ENCODE measurements at places on chromosomes 1 and 21.

- peak; percentile 22 for DNase-seq
These were observed 731 bp downstream of the TRIM11 start for GRCh38 chr1:228405979-228406228.

DNA sequence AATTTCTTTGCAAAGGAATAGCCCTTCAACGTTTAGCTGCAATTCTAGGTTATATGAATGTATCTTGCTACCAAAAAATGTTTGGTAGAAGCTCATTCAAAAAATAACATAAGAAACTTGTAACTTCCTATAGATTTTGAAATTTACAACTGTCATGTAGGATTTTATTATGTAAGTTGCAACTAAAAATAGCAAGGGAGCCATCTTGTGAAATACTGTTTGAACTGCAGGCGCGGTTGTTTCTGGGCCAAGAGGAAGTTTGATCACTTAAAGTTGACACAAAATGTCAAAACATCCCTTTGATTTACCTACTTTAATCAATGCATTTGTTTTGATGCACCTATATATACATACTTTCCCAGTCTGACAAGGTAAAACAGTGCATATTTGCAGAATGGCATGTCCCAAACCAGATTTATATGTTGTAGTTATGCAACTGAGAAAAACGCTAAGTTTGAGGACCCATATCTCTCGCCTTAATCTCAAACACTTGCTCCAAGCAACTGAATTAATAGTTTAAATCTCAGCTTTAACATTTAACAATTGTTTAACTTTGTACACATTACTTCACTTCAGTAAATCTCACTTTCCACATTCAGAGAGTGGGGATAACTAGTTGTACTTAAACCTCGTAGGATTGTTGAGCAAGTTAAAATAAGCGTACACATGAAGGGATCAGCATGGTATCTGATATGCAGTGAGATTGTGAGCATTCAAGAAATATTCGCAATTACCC is 63.9 kb downstream of the KCNK2 start:
- DNase-seq: peak; percentile 5

DNA sequence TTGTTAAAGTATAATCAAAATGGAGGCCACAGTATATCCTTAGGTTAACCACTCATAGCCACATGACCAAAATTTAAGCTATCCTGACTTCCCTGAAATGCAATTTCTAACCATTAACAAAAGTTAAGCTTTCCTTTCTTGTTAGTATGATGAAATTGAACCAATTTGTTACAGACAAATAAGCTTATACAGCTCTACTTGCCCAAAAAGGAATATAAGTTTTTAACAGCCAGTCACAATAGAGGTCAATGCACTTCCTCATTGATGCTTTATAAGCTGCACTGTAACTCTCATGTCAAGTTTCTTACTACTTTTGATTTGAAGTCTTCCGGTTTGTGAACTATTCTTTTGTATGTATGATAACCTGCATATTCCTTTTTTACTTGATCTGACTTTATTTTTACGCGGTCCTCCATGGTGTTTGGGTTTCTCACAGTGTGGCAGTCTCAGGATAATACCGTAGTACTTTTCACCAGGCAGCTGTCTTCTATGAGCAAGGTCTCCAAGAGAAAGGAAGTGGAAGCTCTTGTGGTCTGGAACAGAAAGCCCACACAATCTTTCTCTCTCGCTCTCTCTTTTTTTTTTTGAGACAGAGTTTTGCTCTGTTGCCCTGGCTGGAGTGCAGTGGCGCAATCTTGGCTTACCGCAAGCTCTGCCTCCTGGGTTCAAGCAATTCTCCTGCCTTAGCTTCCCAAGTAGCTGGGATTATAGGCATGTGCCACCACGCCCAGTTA is 331.6 kb downstream of the SRGAP2C start:
- DNase-seq: peak; percentile 26

DNA sequence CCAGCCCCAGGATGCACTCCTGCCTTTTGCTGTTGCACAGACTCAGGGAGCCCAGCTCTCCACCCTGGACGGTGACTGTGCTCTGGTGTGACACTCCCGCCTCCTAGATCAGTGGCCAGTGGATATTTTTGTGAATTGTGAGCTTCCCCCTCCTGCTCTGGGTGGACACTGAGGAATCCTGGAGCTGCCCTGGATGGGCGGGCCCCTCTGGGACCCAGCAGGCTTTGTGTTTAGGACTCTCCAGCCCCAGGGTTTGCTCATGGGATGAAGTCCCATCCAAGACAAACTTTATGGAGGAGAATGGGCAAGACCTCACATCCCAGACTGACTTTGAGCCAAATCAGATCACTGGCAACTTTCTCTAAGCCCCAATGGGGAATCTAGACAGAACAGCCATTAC is 16.1 kb downstream of the SLC6A9 start:
- no peak for DNase-seq

DNA sequence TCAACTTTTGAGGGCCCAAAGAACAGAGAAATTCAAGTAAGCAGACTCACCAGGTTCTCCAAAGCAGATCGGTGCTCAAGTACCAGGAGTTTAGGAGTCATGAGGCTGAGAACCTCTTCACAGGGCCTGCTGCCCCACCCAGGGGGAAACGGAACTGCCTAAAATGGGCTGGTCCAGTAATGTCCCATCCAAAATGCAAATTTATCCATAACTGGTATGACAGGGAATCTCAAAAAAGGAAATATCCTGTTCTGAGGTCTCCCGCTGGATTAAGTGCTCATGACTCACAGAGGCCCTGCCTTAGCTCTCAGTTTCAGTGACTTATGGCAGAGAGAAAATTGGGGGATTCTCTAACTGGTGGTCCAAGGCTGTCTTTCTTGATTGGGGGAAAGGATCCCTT is 9.3 kb downstream of the SPRR2G start:
- DNase-seq: no peak

GRCh38 chr1:3148171-3148570 is 79.2 kb downstream of the PRDM16 start:
- DNase-seq: no peak

- no peak for DNase-seq
These were observed 41.3 kb upstream of the TNFSF4 start for GRCh38 chr1:173248247-173248940.

DNA sequence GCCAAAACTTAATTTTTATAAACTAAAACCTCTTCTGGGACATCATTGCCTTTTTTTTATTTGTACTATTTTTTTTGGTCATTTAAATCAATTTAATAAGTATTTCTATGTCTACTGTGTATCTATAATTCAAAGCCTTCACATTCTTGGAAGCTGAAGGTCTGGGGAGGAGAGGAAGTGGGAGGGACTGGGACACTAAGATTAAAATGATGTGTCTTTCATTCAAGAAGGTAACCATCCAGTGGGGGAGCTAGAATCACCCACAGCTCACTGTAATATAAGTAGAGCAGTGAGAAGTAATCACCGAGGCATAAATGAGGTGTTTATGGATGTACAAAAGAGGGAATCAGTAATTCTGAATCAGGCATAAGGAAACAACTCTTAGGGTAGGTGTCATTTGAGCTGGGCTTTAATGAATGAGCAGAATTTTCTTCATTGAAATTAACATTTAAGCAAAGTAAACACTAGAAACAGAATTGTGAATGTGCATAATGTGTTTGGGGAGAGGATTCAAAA is 52.8 kb downstream of the PTGER3 start:
- no peak for DNase-seq

DNA sequence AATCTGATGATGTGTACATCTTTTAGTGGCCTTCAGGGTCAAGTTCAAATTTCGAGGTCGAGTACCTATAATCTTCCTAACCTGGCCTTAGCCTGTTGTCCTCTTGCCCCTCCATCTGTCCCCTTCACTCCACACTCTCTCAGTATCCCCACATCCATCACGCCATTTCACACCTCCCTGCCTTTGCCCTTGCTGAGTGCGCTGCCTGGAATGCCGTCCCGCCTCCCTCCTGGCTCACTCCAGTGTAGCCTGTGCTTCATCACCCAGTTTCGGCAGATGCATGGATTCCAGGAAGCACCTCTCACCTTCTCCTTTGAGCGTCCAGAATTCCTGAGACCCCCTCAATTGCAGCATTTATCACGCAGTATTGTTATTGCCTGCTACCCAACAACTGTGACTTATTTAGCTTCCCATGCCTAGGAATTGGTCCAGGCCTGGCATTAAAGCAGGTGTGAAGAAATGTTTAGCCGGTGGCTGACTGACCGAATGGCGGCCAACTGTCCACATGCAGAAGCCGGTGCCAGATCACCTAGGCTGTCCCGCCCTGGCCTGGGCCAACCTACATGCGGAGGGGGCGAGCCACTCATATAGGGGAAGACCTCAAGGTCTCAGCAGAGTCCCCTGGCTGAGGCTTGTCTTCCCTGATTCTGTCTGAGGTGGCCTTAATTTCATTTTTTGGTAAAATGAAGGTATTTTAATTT is 34.5 kb downstream of the MYOM3 start:
- DNase-seq: no peak

GRCh38 chr1:241203817-241204216 is 153.2 kb downstream of the RGS7 start:
- no peak for DNase-seq

- peak; percentile 87 for DNase-seq
These were observed 63.2 kb downstream of the CD247 start for GRCh38 chr1:167454894-167455785.

GRCh38 chr1:45914836-45915235 is 111.4 kb downstream of the MAST2 start:
- DNase-seq: no peak
